CD8-positive, alpha-beta memory T cell (primary cell): ENCODE measurements at places on chromosomes 2 and 18.
A peak's percentile ranks its signal among the peaks of the same experiment; 100 is the strongest.

- DNase-seq: no peak
These were observed 133.6 kb upstream of the APCDD1 start for GRCh38 chr18:10320791-10321190.

DNA sequence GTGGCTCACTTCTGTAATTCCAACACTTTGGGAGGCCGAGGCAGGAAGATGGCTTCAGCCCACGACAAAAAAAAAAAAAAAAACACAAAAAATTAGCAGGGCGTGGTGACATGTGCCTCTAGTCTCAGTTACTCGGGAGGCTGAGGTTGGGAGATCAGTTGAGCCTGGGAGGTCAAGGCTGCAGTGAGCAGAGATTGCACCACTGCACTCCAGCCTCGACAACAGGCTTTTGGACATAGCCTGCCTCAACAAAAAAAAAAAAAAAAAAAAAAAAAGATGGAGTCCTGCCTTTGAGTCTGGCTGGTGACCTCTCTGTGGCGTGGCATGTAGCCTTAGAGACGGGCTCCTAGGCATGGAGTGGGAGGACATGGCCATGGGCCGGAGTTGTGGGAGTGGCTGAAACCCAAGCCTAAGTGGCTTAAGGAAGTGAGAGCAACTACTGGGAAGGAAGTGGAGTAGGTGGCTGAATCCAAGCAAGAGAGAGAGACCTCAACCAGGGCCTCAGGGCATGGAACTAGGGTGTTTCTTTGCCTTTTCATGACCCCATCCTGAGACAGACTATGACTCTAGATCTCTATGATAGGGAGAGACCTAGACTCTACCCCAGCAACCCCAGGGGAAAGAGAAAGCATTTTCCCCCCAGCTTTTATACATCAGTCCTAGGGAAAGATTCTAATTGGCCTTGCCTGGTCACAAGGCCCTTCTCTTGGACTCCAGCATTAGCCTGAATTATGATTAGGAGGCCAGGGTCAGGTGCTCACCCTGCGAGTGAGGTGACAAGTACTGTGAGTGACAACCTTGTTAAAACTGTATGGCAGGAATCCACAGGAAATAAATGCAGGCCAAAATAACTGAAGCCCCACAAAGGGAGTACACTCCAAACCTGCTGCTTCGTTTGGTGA is 34.2 kb downstream of the NPAS2 start:
- DNase-seq: no peak

DNA sequence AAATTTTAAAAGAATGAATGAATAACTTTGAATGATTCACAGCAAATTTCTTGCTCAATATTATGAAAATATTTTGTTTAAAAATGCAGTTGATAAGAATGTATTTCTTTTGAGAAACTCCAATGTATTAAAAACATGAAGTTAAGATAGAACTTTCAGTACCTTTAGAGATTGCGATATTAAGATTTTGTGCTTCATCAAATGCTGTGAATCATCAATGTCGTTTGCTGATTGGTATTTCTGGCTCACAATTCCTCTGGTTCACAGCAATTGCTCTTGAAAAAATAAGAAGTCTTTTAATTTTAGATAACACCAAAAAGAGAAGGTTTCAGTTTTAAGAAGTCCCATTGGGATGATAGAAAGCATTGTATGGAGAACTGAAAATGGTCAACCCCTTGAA is 228.7 kb downstream of the IKZF2 start:
- DNase-seq: no peak

DNA sequence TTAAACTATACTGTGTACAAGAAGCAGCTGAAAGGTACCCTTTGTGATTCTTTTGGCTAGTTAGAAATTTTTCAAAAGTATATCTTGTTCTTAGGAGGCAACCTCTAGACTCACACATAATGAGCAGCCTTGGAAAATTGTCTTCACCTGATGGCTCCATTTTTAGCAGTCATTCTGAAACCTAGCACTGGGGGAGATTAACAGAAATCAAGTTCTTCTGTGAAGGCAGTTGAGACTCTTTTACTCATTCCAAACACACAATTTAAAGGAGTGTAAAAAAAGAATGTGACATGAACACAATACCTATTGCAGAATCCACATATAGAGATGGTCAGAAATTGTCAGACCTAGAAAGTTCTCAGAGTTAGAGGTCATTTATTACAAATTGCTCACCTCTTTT is 197.7 kb downstream of the UBE2E3 start:
- DNase-seq: no peak

- DNase-seq: no peak
These were observed 235.6 kb upstream of the EPHA4 start for GRCh38 chr2:221807706-221808105.

DNA sequence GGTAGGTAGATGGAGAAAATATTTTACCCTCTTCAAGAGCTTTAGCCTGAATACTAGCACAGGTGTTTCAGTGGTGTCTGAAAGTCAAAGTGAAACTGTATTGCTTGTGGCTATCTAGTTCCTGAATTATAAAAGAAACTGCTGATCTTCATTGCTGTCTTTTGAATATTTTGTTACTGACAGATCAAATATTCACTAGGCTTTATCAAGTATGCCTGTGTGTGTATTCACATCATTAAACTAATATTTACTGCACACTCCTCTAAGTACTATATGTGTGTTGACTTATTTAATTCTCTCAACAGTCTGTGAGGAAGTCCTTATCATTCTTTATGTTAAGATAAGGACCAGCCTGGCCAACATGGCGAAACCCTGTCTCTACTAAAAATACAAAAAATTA is 139.6 kb downstream of the SOCS6 start:
- no peak for DNase-seq

GRCh38 chr18:48363175-48363574 is 46.0 kb downstream of the ZBTB7C start:
- no peak for DNase-seq

DNA sequence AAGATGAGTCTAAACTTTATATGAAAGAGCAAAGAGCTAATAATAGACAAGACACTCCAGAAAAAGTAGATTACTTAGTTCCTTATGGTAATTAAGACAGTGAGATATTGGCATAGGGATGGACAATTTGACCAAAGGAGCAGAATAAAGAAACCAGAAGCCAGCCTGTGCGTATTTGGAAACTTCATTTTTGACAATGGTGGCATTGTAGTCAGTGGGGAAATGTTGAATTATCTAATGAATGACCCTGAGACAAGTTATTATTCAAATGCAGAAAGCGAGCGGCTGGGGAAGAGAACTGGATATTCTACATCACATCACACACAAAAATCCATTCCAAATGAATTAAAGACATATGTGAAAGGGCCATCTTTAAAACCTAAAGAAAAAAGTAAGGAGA is 144.3 kb downstream of the DTNB start:
- no peak for DNase-seq

GRCh38 chr2:75608684-75609333 is 37.8 kb upstream of the MRPL19 start:
- peak; percentile 13 for DNase-seq

- DNase-seq: no peak
These were observed 24.3 kb upstream of the MOCOS start for GRCh38 chr18:36162981-36163380.

- DNase-seq: no peak
These were observed 27.6 kb upstream of the KYNU start for GRCh38 chr2:142849820-142850219.

- DNase-seq: no peak
These were observed 82.2 kb upstream of the SIX3 start for GRCh38 chr2:44859337-44859736.

DNA sequence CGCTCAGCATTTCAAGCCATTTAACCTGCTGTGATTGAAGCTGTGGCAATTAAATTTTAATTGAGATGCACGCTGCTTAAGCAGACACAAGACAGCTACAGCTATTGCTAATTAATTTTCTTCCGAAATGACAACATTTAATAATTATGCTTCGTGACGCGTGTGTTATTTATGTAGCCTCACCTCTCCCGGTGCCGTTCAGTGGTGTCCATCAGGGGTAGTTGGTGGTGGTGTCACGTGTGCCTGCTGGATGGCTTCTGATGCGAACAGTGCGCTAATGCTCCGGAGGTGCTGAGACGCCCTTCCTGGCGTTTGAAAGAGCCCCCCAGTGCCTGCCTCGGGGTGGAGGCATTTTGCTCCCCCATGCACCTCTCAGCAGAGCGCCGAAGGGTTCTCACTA is 39.5 kb downstream of the GLI2 start:
- peak; percentile 27 for DNase-seq

DNA sequence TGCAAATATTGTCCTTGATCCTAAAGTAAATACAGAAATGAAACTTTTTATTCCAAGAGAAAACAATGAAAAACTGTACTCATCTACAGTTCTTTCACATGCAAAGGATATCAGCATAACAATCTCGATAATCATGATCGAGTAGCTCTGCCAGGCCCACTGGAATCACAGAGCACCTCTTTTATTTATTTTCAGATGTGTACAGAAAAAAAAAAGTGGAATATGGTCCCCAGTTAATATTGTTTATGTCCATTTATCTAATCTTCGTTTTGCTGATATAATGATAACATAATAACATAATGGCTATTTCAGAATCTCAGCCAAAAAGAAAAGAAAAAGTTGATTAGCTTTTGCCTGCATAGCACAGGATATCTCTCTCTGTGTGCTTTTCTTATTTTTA is 6.5 kb downstream of the ZNF385B start:
- no peak for DNase-seq

DNA sequence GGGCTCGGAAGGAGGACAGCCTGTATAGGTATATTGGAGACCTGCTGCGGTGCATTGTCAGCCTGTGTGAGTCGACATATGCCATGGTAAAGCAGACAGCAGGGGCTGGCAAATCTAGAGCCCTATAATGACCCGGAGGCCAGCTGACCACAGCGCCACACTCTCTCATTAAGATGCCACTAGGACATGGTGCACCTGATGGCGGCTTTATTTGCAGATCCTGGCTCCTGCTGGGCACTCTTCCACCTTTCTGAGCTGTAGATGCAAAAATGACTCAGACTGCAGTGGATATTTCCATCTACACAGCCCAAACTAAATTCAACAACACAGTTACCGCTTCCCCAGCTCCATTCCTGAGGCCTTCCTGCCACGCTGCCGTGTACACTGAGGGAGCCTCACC is 389.9 kb downstream of the TNS1 start:
- DNase-seq: no peak

DNA sequence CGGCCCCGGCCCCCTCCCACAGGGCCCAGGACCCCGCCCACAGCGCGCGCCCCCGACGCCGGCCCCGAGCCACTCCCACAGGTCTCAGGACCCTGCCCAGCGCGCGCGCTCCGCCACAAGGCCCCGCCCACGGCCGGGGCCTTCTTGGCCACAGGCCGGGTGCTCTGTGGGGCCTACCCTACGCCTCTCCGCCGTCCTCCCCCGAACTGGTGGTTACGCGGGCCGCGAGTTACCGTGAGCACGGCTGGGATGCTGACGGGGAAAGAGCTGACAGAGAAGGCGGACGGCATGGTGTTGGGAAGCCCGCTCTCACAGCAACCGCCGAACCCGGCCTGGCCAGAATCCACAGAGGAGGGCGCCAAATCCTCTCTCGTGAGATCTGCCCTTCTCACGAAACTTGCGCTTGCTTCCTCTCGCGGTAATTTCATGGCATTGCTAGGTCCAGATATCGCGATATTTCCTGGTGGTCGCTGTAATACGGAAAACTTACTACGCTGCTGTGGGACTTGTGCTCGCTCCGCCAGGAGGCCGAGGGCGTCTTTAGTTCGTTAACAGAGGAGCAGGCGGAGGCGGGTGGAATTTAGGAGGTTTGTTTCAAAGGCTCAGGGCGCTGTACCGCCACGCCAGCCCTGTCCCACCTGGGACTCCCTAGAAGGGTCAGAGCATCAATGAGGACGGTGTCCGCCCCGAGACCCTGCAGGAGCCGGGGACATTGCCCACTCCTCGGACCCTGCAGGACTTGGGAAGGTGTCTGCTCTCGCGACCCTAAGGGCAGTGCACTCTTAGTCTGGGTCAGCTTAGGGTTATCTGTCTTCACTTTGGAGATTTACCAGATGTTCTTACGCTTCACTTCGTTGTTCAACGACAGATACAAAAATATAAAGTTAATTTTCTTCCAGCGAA is at the start of gene TMEM18:
TMEM18 (minus strand) TSS at position 351 of the 903 bp plus-strand sequence; CDS start at position 290, 61 bp downstream.
- peak; percentile 99 for DNase-seq

GRCh38 chr2:191637182-191638078 is 40.5 kb upstream of the NABP1 start:
- DNase-seq: no peak

DNA sequence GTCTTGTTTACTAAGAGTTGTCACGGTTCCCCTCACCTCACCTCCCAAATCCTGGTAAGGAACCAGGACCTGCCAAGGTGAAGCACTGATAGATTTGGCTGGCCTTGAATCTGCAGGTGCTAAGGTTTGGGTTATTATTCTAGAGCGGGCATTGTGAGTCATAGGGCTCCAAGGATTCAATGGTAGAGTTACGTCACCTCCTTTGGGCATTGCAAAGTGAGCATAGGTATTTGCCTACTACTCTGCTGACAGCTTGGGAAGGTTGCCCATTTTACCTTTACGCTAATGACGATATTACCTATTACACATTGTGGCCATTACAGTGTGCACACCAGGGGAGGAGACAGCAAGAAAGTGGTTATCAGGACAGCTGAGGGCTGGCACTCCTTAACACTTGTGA is 59.3 kb downstream of the SETBP1 start:
- no peak for DNase-seq

DNA sequence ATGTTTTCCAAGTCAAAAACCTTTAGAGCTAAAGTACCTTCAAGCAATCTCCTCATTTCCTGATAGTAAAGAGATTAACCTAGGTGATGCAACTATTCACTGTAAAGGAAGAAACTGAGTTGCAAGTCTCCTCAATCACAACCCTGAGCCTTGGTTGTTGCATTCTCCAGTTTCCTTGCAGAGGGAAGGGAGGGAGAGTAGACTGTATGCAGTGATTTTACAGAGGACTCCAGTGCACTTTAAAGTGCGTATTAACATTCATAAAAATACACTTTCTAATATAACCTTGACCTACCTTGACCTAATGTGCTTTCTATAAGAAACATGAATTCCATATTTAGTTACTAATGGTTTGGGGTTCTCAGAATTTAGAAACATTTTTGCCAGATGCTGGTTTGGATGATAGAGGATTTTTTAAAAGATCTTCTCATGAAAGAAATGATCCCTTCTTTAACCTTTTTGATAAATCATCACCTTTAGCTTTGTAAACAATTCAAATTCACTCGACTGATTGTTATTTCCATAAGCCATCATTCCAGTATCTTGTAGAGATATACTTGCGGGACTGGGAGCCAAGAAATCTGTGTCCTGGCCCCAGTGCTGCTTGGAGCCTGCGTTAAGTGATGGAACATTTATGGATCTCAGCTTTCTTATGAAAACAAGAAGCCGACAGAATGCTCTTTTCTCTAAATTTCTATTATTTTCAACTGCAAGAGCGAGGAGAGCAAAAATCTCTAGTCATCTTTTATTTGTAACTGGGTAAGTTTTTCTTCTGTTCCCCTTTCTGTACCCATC is 228.3 kb downstream of the ZNF521 start:
- no peak for DNase-seq

- no peak for DNase-seq
These were observed 80.0 kb downstream of the EXOC6B start for GRCh38 chr2:72745679-72746368.

- DNase-seq: no peak
These were observed at the start of gene HOXD1 for GRCh38 chr2:176187899-176188773. HOXD1 (plus strand) TSS chr2:176188668; CDS start chr2:176188802, 134 bp downstream.
